ENCODE measurements at places on chromosomes 16 and 17. TPM values are rescaled to one million over a fixed set of nuclear protein-coding genes. Genes with fewer than 3 reads are reported as not detected.

DNA sequence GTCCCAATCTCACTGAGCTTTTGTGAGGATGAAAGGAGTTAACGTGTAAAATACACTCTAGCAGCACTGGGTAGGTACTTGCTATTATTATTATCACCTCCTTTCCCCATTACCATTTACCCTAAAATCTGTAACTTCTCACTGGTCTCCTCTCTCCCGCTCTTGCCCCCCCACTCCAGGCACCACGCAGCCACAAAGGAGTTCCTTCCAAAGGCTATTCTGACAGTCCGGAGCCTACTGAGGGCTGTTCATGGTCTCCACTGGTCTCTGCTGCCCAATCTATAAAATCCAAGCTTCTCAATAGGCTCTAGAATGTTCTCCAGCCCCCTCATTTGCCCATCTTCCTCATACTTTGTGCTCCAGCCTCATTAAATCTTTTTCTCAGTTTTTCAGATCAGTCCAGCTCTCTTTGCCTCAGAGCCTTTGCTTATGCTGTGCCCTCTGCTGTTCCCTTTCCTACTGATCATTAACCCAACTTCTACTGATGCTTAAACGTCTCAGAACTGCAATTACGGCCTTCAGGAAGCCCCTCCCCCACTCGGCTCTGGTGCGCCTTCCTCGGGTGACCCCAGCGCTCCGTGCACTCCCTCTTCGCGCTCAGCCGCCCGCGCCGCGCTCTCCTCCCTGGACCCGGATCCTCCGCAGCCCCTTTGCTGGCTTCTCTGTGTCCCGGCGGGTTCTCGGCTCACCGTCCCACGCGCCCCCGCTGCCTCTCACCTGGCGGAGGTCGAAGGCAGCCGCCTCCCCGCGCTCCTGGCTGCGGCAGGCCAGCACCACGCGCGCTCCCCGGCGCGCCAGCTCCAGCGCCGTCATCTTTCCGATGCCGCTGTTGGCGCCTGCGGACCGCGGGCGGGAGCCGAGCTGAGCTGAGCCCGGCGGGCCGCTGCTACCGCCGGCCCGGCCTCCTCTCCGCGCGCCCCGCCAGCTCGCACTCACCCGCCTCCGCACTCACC lies 737 bp downstream of the DHRS13 start:
- peaks cover 26% of the 10 kb centered on the region for H3K36me3 ChIP-seq
- peaks cover 32% of the 10 kb centered on the region for H3K4me1 ChIP-seq
- H3K27ac ChIP-seq, result peak overlapping the region; percentile 89
- H3K4me3 ChIP-seq, result peak overlapping the region; percentile 97
- no peaks in the 10 kb centered on the region for H3K27me3 ChIP-seq

DNA sequence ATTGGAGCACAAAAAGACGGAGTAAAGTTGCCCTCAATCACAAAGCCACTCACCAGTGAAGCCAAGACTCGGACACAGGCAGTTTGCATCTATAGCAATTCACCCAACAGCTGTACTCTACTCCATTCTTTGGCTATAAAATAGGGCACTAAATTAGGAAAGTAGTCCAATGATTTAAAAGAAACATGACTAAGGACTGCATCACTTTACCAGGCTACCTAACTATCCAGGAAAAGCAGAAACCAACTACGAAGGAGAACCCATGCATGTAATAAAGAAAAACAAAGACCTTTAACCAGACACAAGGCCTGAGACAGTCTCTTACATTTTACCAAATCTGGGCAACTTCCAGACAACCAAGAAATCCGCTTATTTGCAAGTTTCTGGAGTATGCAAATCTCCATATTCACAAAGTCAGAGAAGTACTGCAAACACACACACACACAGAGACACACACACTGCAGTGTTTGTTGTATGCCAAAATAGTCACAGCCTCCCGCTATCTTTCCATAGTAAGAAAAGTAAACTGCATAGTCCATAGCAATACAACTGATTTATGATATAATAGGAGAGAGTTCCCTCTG lies 59.8 kb downstream of the CDH11 start:
- no peaks in the 10 kb centered on the region for H3K36me3 ChIP-seq
- H3K4me3 ChIP-seq, result no peak overlapping the region
- H3K27me3 ChIP-seq, result no peaks in the 10 kb centered on the region

SPN gene
- total RNA-seq, result 114 TPM

DNA sequence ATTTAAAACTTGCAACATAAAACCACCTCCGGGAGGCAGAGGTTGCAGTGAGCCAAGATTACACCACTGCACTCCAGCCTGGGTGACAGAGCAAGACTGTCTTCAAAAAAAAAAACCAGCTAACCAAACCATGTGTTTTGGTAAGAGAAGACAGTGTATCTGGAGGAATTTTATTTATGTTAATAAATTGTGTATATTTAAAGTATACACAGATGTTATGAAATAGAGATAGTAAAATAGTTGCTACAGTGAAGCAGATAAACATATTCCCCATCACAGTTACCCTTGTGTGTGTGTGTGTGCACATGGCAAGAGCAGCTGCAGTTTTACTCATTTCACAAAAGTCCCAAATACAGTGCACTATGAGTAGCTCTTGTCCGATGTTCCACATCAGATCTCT lies 54.8 kb upstream of the CRISPLD2 start:
- peaks cover 73% of the 10 kb centered on the region for H3K36me3 ChIP-seq
- DNase-seq, result no peak
- H3K27me3 ChIP-seq, result no peaks in the 10 kb centered on the region
- H3K4me1 ChIP-seq, result peaks cover 61% of the 10 kb centered on the region

CACNG5 gene
- not detected for total RNA-seq

TNRC6C gene
- 10.9 TPM for total RNA-seq

GRCh38 chr16:48352648-48353390 lies 32.4 kb downstream of the SIAH1 start:
- H3K36me3 ChIP-seq, result peaks cover 44% of the 10 kb centered on the region
- no peaks in the 10 kb centered on the region for H3K27me3 ChIP-seq
- no peak overlapping the region for H3K27ac ChIP-seq
- H3K4me1 ChIP-seq, result peaks cover 20% of the 10 kb centered on the region
- no peak for DNase-seq

DNA sequence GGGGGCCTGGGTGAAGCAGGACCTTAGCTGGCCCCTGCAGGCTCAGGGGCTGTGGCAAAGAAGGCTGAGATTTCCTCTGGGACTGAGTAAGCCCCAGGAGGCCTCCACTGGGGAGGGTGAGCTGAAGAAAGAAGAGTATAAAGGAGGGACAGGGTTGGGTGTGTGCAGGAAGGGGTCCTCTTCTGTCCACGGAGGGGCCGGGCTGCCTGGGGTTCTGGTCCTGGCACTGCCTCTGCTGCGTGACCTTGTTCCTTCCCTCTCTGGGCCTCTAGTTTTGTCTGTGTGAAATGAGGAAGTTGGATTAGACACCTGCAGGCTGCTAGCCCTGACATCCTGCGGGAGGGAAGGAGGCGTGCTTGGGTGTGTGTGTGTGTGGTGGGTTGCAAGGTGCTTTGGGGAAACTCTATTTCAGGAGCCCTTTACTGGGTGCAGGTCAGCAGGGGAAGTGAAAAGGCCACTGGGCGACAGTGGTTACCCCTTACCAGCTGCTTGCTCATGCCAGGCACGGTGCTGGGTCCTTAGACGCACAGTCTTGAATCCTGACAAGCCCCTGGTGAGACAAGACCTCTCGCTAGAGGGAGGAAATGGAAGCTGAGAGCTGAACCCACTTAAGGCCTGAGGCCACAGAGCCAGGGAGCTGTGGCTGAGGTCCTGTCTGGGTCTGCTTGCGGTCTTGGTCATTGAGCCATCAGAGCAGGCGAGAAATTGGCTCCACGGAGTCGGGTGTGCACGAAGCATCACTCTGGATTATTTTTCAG lies 60.7 kb downstream of the OR1D5 start:
- no peak for DNase-seq
- no peak overlapping the region for H3K27ac ChIP-seq
- H3K4me3 ChIP-seq, result no peak overlapping the region

TNP2 gene
- not detected for total RNA-seq

ATP2A3 gene
- total RNA-seq, result 108 TPM

DNA sequence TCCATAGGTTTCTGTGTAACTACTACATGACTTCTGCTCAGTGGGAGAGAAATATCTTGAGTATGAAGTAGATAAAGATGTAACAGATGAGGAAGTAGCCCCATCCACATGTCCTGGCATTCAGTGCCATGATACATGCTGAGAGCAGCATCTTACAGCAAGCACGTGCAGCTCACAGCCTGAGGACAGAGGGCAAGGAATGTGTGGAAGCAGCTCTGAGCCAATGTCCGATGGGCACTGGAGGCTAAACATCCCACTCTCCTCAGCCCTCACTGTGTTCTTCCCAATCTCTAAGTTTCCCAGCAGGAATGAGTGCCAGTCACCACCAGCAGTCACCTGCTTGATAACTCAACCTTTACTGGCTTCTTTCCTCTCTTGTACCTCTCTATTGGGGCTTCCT lies 40.4 kb downstream of the CFDP1 start:
- H3K4me3 ChIP-seq, result no peak overlapping the region
- peaks cover 12% of the 10 kb centered on the region for H3K36me3 ChIP-seq
- no peak for DNase-seq
- H3K27me3 ChIP-seq, result no peaks in the 10 kb centered on the region

KRT9 gene
- total RNA-seq, result not detected

- peaks cover 17% of the 10 kb centered on the region for H3K4me1 ChIP-seq
- DNase-seq, result no peak
- peaks cover 45% of the 10 kb centered on the region for H3K27me3 ChIP-seq
- H3K27ac ChIP-seq, result no peak within 1 kb of the TSS
- peaks cover 2% of the 10 kb centered on the region for H3K36me3 ChIP-seq
- H3K4me3 ChIP-seq, result no peak within 1 kb of the TSS
These were observed at the start of gene MT1H for GRCh38 chr16:56669005-56669839. Gene MT1H, plus strand, starts transcription at chr16:56669814. Its CDS starts 71 bp downstream, at chr16:56669885.

DNA sequence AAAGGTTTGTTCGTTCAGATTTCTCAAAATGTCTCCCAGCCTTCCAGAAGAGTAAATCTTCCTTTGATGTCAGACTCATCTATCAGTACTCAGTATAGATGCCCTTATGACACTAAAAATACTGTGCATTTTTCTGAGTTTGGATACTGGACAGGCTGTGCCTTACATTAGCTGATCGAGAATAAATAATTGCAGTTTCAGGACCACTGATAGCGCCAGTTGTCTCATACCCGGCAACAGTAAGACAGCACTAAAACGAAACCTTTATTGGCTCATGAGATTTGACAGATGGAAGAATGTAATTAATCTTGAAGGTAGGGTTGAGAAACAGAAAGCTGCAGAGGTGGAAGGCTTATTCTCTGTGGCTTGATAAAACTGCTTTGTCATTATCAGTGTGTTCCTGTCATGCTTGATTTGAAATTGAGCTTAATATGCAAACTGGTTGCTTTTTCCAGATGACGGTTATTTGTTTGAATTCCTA lies 1.2 kb downstream of the ATP6V0A1 start:
- H3K27me3 ChIP-seq, result no peaks in the 10 kb centered on the region
- no peak for DNase-seq
- H3K4me1 ChIP-seq, result peaks cover 41% of the 10 kb centered on the region
- no peak overlapping the region for H3K27ac ChIP-seq
- peak overlapping the region; percentile 92 for H3K4me3 ChIP-seq

GRCh38 chr17:39867084-39867879 lies 720 bp upstream of the ZPBP2 start:
- H3K4me1 ChIP-seq, result peaks cover 46% of the 10 kb centered on the region
- H3K27me3 ChIP-seq, result no peaks in the 10 kb centered on the region
- DNase-seq, result peak; percentile 84
- H3K27ac ChIP-seq, result peak overlapping the region; percentile 100
- H3K4me3 ChIP-seq, result peak overlapping the region; percentile 79
- peaks cover 5% of the 10 kb centered on the region for H3K36me3 ChIP-seq

DNA sequence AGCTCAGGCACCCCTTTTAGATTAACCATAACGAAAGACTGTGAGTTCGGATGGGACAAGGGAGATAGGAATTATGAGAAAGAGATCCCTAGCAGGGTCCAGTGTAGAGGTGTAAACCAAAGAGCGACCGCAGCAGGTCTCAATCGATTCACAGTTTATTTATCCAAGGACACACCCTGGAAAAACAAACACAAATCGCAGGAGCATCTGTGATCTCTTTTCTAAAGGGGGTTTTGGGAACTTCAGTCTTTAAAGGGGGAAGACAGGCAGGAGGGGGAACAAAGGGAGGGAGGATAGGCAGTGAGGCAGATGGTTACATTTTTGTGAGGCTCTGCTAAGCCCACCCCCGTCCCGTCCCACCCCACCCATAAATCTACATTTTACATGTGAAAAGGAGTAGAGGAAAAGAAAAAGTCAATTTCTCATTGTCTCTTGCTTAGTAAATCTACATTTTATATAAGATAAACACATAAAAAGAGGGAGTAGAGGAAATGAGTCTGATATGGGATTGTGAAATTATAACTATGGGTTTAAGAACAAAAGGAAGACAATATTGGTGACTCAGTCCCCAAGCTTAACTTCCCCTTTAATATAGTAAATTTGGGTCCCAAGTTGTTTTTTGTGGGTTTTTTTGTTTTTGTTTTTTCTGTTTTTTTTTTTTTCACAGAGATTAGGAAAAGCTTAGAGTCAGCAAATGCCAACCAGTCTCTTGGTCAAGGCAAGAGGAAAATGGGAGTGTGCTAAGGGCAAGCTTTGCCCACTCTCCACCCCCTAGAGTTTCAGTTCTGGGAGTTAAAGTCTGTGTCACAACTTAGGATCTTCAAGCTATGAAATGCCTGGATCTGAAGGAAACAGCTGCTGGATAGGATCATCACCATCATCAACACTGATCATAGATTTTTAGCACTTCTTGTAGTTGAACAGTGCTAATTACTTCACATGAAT lies 160.9 kb upstream of the CDH5 start:
- H3K27me3 ChIP-seq, result peaks cover 3% of the 10 kb centered on the region
- DNase-seq, result no peak
- H3K4me3 ChIP-seq, result no peak overlapping the region
- no peaks in the 10 kb centered on the region for H3K36me3 ChIP-seq
- H3K4me1 ChIP-seq, result no peaks in the 10 kb centered on the region
- H3K27ac ChIP-seq, result no peak overlapping the region

DNA sequence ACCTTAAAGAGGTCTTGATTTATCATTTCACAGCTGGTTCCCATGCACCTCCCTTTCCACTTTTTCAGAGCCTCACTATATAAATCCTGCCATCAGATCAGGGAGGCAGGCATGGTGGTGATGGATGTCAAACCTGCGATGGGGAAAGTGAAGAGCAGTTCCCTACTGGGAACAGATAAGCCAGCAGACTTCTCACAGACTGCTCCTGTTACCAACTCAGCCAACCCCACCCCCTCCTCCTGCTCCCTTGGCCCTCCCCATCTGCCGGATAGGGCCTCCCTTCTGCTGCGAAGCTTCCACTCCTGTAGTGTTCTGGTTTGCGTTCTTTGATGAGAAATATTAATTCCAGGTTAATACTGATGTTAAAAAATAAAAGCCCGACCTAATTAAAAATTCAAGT lies 232.1 kb downstream of the STX8 start:
- H3K27ac ChIP-seq, result no peak overlapping the region
- no peak for DNase-seq
- no peaks in the 10 kb centered on the region for H3K27me3 ChIP-seq
- no peak overlapping the region for H3K4me3 ChIP-seq
- peaks cover 8% of the 10 kb centered on the region for H3K4me1 ChIP-seq

GRCh38 chr16:68117884-68118283 lies 32.7 kb downstream of the NFATC3 start:
- no peak for DNase-seq
- no peak overlapping the region for H3K4me3 ChIP-seq
- peaks cover 4% of the 10 kb centered on the region for H3K36me3 ChIP-seq
- peaks cover 87% of the 10 kb centered on the region for H3K4me1 ChIP-seq
- H3K27me3 ChIP-seq, result no peaks in the 10 kb centered on the region

- peaks cover 30% of the 10 kb centered on the region for H3K36me3 ChIP-seq
- peak overlapping the region; percentile 91 for H3K4me3 ChIP-seq
- DNase-seq, result no peak
- peaks cover 19% of the 10 kb centered on the region for H3K4me1 ChIP-seq
- H3K27ac ChIP-seq, result no peak overlapping the region
These were observed 12.4 kb downstream of the RNF40 start for GRCh38 chr16:30774367-30775130.

- no peak overlapping the region for H3K4me3 ChIP-seq
- no peak for DNase-seq
- peaks cover 26% of the 10 kb centered on the region for H3K36me3 ChIP-seq
- no peaks in the 10 kb centered on the region for H3K4me1 ChIP-seq
- no peak overlapping the region for H3K27ac ChIP-seq
These were observed 59.1 kb downstream of the NEUROD2 start for GRCh38 chr17:39548494-39549225.

GIT1 gene
- total RNA-seq, result 51.3 TPM

Data from activated CD4-positive, alpha-beta memory T cell treated with anti-CD3 and anti-CD28 coated beads for 36 hours (primary cell).